ENCODE measurements at places on chromosomes 6 and 20.

DNA sequence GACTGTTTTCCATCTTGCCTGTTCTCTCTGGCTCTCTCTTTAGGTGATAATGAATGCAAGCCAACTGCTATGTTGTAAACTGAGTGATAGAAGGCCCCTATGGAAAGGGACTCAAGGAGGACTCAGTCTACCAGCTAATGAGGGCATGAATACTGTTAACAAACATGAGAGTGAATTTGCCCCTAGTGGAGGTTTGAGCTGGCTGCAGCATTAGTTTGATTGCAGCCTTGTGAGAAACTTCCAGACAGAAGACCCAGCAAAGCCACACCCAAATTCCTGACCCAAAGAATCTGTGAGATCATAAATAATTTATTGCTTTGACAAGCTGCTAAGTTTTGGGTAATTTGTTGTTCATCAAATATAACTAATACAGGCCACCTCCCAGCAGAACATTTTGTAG is 50.0 kb upstream of the PLCB1 start:
- no peak for DNase-seq

DNA sequence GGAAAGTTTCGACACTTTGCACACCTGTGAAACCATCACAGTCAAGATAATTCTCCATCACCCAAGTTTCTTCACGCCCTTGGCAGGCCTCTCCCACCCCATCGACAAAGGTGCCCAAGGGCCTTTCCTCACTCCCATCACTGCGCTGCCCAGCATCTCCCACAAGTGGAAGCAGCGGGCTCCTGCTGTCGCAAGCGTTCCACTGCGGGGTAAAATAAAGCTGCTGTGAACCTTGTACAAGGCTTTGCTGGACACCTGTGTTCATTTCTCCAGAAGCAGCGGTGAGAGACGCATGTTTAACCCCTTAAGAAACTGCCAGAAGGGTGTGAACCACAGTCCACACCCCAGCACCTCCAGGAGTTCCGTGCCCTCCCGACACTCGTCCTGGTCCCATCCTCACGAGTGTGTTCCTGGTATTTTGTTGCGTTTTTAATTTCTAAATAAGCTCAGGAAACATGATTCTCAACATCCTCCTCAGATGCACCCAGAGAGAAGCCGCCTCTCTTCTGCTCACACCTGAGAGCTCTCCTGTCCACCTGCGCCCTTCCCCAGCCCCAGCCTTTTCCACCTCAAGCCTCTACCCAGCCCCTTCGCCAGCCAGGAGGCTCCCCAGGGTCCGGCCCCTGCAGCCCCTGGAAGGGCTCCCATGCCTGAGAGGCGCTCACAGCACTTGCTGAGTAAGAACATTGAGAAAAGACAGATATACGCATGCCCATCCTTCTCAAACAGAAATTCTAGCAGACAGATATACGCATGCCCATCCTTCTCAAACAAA is 97.5 kb downstream of the TAF4 start:
- no peak for DNase-seq

DNA sequence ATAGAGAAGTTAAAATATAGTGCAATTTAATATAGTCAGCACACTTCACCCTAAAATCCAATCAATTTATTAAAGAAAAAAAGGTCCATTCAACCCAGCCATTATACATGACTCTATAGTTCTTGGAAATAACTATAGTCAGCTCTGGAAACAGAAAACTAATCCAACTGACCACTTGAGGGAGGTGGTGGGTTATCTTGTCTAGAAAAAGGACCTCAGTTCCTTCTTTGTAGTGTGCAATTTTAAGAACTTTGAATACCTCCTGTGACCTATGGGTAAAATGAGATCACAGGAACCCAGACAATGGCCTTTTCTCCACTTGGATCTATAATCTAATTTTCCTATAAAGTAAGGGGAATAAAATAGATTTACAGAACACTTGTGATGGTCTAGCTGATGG is 163.6 kb upstream of the CENPW start:
- no peak for DNase-seq

- DNase-seq: no peak
Observed at GRCh38 chr6:157443066-157443800, 62.2 kb downstream of the ZDHHC14 start.

- no peak for DNase-seq
Observed at GRCh38 chr20:45949542-45950329, 15.3 kb downstream of the PCIF1 start.

GRCh38 chr6:73538116-73538779 is 17.4 kb upstream of the EEF1A1 start:
- no peak for DNase-seq

DNA sequence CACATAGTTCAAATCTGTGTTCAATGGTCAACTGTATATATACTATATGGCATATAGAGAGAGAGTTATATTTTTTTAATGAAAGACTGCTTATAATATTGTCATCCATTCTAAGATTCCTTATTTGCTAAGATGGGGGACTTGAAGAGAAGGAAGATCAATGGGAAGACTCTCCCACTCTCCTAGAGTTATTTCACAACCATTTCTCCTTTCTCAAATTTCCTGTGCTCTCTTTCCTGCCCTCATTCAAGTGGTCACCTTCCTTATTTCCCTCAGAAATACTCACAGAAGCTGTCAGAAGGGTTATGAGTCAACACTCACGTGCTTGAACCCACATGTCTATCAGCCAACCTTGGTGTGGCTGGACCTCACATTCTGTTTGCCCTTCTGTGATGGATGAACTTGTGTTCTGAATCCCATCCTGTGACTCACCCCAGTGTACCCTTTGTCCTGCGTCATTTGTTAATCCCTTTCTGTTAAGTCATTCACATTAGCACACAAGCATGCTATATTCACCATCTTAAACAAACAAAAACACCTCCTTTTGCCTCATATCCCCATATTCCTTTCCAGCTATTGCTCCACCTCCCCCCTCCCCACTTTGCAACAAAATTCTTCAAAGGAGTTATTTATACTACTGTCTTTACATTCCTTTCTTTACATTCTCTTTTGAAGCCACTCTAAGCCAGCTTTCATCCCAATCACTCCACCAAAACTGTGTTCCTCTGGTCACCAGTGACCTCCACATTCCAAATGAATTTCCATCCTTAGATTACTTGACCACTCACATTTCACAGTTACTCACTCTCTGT is 279.3 kb upstream of the TCF21 start:
- no peak for DNase-seq

DNA sequence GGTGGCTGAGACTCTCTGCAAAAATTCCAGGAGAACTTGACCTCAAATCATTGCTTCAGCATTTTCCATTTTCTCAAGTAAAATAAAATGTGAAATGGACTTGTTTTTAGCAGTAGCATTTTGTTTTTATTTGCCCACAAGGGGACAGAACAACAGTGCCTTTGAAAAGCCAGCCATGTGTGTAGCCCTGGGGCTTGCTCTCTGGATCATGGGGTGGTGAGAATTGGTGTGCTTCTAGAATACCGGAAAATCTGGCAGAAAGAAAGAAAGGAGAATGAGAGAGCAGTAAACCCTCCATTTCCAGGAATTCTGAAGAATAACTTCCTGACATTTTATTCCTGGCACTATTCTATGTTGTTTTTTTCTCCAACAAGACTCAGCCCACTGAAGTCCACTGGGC is 254.7 kb upstream of the MOCS1 start:
- no peak for DNase-seq

DNA sequence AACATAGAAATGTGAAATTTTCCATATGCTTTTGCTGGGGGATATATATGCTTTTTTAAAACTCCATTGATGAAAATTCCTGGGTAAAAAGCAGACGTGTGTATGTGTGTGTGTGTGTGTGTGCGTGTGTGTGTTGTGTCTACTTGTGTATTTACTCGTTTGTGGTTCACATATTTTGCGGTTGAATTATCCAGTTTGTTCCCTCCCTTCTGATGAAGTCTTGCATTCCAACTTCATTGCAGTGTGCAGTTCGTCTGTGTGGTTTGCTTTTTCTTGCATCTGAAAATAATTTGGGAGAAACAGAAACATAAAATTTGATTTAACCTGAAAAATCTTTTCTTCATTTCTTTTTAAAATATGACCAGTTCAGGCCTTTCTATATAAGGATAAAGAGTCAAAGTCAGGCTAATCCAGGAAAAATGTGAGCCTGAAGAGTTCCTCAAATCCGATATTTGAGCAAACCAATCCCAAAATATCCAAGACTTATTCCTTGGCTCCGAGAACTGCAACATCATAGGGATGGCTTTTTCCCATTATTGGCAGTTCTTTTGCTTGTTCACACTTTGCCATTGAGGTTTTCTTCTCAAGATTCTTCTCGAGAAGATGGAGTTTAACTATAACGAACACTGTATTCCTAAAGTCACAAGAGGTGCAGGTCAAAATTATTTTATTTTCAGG is 202.2 kb upstream of the CCN2 start:
- DNase-seq: no peak

DNA sequence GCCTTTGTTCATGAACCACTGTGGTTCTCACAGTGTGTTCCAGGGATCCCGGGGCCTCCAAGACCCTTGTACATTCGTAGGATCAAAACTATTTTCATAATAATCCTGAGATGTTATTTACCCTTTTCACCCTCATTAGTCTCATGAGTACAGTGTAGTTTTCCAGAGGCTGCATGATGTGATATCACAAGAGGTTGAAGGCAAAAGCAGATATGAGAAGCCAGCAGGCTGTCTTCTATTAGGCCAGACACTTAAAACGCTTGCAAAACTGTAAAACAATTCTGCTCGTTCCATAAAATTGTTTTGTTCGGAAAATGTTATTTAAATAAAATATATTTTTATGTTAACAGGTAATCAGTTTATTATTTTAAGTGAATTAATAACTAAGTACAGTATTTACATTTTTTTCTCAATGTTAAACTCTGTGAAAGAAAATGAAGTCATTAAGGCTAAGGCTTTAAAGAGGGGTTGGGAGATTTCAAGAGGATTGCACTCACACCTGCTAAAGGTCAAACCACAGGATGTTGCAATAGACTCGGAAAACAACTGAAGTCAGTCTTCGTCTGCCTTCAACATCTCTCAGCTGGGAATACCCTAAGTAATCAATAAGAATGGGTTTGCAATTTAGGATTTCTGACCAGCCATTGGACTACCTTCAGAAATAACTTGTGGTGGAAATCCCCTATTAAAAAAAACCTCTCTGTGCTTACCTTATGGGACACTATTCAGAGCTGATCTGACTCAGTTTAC is 474.2 kb downstream of the KIF16B start:
- no peak for DNase-seq

DNA sequence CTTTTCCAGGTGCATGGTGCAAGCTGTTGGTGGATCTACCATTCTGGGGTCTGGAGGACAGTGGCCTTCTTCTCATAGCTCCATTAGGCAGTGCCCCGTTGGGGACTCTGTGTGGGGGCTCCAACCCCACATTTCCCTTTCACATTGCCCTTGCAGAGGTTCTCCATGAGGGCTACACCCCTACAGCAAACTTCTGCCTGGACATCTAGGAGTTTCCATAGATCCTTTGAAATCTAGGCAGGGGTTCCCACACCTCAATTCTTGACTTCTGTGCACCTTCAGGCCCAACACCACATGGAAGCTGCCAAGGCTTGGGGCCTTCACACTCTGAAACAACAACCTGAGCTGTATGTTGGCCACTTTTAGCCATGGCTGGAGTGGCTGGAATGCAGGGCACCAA is 282.8 kb upstream of the SASH1 start:
- DNase-seq: no peak

DNA sequence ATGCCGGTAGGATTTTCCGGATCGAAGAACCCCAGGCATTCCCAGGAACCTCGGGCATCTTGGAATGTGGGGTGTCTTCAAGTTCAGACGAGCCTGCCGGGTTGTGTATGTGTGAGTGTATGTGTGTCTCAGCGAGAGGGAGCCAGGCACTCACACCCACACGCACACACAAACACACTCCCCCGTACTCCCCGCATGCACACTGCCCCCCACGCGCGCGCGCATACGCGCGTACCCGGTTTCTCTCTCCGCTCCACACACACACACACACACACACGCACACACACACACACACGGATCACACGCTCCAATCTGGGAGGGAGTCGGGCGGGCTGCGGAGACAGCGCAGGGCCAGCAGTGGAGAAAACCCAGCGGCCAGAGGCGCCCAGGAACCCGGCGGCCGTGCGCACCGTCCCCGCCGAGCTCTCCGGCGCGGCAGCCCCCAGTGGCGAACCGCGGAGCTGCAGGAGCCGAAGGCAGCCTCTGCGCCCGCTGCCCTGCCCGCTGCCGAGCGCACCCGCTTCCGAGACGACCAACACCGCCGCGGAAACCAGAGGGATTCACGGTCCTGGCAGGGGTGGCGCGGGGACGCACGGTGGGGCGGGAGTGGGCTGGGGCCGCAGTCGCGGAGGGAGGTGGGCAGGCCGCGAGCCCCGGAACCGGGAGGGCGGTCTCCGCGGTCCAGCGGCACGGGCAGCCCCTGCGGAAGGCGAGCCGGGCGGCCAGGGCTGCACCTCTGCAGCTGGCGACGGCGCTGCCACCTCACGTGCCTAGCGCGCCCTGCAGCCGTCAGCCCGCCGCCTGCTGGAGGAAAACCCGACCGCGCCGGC is at the start of gene LRFN2:
LRFN2 (minus strand) TSS at position 125 of the 830 bp plus-strand sequence.
- DNase-seq: peak; percentile 68

GRCh38 chr6:136550045-136550329 is 235 bp downstream of the MAP7 start:
- DNase-seq: no peak

GRCh38 chr6:114839019-114839418 is 496.2 kb upstream of the HS3ST5 start:
- no peak for DNase-seq

DNA sequence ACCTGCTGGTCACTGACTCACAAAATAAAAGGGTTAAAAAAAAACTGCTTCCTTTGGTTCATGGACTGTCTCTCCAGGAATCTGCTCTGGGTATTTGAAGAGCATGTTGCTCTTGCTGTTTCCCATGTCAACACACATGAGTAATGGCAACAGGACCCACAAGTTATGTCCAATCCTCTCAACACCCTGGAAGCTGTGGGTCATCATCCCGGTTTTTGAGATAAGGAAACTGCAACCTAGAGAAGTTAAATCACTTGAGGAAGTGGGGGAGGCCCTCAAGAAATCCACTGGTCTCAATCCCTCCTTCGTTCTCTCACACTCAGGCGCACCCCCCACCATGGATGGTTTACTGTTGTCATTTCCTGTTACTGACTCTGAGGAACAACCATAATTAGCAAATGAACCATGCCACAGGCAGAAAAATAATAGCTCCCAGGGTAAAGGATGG is 12.4 kb downstream of the MAP1LC3A start:
- no peak for DNase-seq

DNA sequence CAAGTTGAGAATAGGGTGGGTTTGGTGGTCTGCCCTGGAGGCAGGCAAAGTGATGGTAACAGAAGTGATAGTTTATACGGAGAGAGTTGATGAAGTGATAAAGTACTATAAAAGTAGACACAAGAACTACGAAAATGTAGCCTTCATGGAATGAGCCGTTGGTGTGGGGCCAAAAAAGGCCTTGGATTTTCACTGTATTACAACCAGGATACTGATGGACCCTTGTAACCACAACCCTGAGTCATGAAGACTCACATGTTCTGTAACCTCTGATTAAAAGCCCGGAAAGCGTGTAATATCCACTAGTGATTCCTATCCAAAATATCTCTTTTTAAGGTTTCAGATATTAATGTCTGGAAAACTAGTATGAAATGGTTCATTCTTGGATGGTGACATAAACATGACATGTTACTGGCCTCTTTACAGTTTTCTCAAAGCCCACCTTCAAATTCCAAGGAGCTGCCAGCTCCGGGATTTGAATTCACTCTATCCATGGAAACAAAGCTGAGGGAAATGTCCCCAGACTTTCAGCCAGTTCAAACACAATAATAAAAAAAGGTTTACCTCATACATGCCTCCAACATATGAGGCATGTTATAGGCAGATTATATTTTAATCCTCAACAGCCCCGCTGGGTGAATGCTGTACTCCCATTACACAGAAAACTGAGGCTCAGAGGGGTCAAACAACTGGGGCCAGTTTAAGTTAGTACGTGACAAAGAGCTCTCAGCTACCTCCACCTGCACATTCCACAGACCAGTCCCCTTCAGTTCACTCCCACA is 55.4 kb downstream of the MRPL14 start:
- DNase-seq: no peak

Data from occipital lobe (tissue), 3 donors.